ENCODE measurements at places on chromosomes 12 and 14.

DNA sequence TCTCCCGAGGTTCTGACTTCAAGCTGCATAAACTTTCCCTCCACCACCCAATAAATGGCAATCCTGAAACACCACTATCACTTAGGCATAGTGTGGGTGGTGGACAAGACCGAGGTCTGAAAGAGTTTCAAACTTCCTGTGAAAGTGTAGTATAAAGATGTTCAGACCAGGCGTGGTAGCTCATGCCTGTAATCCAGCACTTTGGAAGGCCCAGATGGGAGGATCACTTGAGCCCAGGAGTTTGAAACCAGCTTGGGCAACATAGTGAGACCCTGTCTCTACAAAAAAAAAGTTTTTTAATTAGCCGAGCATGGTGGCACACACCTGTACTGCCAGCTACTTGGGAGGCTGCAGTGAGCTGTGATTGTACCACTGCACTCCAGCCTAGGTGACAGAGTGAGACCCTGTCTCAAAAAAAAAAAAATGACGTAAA lies 61.9 kb downstream of the CCDC92 start:
- DNase-seq, result no peak

- no peak for DNase-seq
These were observed 84.3 kb upstream of the DIO3 start for GRCh38 chr14:101476916-101477553.

- DNase-seq, result no peak
These were observed 64.0 kb upstream of the ARHGAP5 start for GRCh38 chr14:32013083-32013482.

- DNase-seq, result no peak
These were observed 230.4 kb downstream of the SSPN start for GRCh38 chr12:26425587-26426260.

- DNase-seq, result no peak
These were observed 1029.7 kb upstream of the LRFN5 start for GRCh38 chr14:40576880-40577478.

DNA sequence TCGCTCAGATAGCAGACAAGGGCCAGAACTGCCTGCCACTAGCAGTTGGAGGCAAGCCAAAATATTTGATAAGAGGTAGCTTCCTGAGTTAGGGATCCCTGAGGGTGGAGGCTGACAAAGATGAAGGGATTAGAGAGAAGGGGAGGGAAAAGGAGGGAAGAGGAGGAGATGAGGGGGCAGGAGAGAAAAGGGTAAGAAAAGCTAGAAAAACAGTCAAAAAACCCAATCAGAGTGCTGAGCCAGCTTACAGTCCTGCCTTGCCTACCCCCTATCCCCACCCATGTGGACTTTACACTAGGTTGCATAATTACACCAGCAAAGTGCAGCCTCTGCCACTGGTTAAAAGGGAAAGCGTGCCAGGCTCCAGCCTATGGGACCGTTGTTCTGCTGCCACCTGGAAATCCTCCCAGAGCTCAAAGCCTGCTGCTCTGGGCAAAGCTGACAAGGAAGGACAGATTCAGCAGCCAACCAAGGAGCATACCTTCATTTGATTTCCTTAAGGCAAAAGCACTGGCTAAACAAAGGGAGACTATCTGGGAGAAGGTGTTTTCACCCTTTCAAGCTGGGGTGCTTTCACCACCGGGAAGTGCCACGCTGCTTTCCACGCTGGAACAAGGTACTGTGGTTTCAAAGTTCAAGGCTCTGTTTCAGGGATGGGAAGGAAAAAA lies 3.8 kb upstream of the NUMB start:
- no peak for DNase-seq

DNA sequence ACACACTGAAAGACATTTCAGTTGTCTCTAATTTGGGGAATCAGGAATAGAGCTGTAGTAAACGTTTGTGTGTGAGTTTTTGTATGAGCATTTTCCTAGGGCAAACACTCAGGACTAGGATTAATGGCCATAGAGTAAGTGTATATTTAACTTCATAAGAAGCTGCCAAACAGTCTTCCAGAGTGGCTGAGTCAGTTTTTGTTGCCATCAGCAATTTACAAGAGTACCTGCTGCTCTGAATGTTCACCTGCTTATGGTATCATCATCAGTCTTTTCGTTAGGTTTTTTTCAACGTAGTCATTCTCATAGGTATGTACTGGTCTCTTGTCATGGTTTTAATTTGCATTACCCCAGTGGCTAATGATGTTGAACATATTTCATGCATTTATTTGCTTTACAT lies 30.6 kb upstream of the TRHDE start:
- no peak for DNase-seq

Data from stimulated activated CD4-positive, alpha-beta T cell treated with anti-CD3 and anti-CD28 coated beads, Interleukin-1b, Interleukin-23, amount 100 ng/mL, for 1 hour (primary cell).